ENCODE measurements at places on chromosomes 7 and 10. TPM values are rescaled to one million over a fixed set of nuclear protein-coding genes. Genes with fewer than 3 reads are reported as not detected.

DNA sequence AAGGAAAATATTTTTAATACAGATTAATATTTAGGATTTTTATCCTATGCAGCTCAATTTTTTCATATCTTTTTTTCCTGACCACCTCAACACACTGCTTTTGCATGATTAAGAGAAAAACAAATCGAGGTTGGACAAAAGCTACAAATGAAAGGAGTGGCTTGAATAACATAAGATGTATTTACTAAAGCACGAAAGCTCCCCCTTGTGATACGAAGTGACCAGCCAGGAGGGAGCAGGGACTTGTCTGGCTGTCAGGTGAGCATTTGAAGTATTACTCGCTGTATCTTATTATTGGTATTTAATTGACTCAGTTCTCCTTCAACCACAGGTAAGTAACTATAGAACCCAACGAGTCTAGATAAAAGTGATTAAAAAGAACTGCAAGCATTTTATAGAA, 265.2 kb upstream of the PHF14 start:
- no peak for DNase-seq

Gene TMEM225B
- total RNA-seq, result 0.64 TPM

Gene ADGRA1
- not detected for total RNA-seq

Gene PON1
- total RNA-seq, result not detected

GRCh38 chr10:49364747-49365146, 31.1 kb downstream of the DRGX start:
- no peak for DNase-seq

GRCh38 chr10:112535531-112535951, 88.5 kb downstream of the VTI1A start:
- DNase-seq, result no peak

All from activated T-helper 1 cell treated with anti-CD3 and anti-CD28 coated beads, Interleukin-12 subunit alpha, Interleukin-12 subunit beta, Interleukin-2, Interleukin-4 antibody, amounts not matched to agents 30 ng/mL and 10 ng/mL and 1 ng/mL, durations not matched to agents 14 hours and 24 hours and 36 hours (primary cell).